CD4-positive, alpha-beta T cell treated with Interleukin-1 beta for 1 hour (primary cell): ENCODE measurements at places on chromosomes 5 and 9.
A peak's percentile ranks its signal among the peaks of the same experiment; 100 is the strongest.

DNA sequence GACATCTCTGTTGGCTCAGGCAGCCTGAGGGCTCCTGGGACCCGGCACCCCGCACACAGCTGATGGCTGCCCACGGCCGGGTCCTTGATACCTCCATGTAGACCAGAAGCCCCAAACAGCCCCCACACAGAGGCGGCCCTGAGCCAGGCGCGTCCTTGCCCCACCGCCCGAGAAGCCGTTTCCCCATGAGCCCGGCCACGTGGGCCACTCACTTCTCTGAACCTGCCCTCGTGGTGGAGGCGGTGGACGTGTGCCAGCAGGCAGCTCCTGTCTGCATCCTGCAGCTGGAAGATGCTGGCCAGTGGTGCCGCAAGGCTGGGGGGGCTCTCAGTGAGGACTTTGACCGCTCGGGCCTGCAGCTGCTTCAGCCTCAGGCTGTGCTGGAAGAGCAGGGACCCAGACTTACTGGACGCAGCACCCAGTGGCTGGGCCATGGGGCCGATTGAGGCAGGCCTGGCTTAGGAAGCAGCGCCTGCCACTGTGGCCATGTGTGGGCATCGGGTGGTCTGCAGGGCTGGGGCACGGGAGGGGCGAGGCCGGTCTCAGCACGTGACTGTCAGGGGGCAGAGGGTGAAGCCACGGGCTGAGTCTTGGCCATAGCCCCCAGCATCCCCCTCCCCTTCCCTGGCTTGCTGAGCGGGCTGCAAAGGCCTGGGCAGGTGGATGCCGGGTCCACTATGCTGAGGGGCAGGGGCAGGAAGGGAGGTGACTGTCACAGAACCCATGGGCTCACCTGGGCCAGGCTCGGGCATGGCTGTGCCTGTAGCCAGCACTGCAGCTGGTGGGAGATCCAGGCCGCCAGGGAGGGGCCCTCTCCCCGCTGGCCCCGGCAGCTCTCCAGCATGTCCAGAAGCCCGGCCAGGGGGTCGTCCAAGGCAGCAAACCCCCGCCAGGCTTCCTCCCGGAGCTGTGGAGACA, 50.0 kb downstream of the EXD3 start:
- no peak for DNase-seq

GRCh38 chr9:92771309-92771708, 6.7 kb upstream of the BICD2 start:
- no peak for DNase-seq

DNA sequence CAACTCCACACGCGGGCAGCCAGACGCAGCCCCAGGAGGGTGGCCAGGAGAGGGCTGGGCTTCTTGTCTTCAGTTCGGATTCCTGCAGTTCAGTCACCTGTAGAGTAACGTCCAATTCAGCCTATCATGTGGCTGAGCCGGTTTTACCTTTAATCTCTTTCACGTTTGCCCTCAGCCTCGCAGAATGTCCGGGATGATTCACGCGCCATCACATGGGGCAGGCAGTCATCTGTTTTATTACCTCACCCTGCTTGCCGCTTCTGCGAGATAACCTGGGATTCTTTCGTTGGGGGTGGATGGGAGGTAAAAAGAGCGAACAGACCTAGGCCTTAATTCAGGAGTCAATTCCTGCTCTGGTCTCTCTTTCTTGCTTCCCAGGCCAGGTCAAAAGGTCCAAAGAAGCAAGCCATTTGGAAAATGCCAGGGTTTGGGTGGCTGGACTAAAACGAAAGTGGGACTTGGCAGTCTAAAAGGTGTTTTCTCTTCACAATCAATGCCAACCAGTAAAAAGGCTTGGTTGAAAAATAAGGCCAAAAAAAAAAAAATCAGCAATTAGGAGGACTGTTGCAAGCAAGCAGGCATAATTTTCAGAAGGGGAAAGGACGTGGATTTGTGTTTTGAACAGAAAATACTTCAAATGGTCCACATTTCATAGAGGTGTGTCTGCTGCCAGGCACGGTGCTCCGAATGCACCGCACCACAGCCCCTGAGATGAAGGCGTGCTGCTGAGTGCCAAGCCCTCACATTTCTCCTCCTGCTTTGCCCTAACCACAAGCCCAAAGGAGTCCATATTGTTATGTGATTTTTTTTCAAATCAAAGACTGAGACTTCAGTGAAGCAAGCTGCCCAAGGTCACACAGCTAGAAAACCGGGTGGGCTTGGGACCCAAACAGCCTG, 2.8 kb upstream of the WWC1 start:
- DNase-seq = no peak

GRCh38 chr5:147216552-147217154, 18.2 kb upstream of the STK32A start:
- no peak for DNase-seq

- DNase-seq = no peak
These were observed 11.2 kb downstream of the SH3RF2 start for GRCh38 chr5:145947581-145947980.

GRCh38 chr5:175691761-175692160, 33.9 kb downstream of the HRH2 start:
- no peak for DNase-seq

DNA sequence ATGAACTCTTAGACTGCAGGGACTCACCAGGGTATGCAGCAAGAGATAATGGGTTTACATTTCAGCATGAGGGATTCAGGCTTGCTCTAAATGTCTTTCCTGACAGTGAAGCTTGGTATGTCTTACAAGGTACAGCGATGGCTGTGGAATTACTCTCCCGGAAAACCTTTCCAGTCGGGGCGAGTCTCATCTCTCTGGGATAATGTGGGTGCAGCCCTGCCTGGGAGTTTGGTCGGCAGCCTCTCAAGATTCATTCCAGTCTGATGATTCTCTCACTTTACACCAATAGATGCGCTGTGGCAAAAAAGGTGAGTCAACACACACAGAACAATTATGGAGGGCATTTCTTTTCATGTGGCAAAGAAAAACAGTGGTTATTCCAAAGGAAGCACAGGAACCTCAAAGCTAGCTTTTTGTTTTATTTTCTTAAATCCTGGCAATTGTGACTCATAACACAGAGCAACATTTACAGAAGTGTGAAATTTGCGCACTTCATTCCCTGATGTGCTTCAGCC, 190.3 kb downstream of the DCP2 start:
- DNase-seq = no peak

- no peak for DNase-seq
These were observed 41.2 kb upstream of the TRIO start for GRCh38 chr5:14101922-14102321.

DNA sequence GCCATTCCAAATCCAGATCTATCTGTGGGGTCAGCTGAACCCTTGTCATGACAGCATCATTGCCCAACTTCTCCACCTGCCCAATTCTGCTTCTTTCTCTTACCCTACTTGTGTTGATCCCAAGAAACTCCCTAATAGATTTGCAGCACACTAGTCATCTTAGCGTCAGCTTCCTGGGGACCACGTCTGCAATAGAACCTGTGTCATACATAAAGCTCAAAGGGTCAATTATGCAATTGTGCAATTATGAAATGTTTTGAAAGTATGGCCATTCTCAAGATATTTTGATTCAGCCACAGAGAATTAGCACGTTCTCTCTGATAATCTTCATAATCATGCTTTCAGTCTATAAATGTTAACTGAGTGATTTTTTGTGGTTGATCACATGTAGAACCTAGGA, 87.4 kb upstream of the PAPPA start:
- DNase-seq = no peak

- DNase-seq = no peak
These were observed 320.8 kb downstream of the CCDC171 start for GRCh38 chr9:15873573-15874177.

DNA sequence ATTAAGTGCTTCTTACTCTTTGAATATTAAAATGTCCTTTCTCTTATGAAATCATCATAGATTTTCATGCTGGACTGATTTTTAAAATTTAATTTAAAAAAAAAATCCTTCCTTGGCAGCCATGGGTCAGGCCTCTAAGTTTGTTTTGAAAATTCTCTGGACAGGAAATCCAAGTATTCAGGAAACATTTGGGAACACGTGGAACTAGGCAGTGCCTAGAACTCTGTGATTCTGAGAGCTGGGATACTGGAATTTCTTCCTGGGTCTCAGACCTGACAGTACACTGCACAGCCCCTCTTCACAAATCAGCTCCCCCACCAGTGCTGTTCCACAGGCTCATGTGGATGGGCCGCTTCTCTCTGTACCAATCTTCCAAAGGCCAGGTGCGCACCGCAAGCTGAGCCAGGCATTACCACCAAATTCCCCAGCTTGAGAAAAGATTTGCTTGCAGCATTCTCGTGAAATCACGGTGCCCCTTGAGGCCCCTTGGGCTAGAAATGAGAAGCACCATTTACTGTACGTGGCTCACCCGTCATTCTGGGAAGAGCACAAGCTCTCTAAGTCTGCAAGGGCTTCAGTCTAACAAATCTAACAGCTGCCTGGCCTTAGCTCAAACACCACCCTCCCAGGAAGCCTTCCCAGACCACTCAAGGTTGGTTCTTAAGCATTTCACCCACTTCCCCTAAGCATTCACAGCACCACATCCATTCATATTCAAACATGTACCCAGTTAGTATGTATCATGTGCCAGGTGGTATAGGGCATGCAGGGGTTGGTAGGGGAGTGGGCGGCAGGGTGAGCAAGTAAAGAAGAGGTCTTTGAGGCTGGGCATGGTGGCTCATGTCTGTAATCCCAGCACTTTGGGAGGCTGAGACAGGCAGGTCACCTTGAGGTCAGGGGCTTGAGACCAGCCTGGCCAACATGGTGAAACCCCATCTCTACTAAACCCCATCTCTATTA, 26.5 kb downstream of the B4GALT1 start:
- no peak for DNase-seq

GRCh38 chr9:113154946-113155345, 4.1 kb downstream of the SLC31A2 start:
- no peak for DNase-seq

DNA sequence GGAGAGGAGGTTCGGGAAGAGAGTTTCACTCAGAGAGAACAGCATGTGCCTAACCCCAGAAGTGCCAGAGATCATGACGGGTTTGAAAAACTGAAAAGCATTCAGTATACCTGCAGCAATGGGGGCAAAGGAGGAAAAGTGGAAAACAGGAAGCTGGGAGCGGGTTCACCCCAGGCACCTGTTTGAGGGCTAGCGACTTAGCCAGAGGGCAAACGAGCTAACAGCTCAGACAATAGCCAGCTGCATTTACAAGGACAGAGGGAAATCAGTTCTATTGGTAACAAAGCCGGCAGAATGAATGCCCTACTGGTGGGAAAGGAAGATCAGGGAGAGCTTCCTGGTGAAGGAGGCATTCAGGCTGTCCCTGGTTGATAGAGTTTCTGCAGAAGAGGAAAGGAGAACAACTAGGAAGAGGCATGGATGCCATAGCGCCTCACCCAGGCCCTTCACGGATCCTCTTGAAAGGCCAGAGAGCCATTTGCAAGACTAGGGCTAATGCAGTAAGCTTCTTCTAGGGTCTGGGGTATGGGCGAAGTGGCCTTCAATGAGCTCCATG, 141.7 kb upstream of the ADRA1B start:
- DNase-seq = no peak

GRCh38 chr5:154972476-154973080, 31.7 kb downstream of the MRPL22 start:
- no peak for DNase-seq

DNA sequence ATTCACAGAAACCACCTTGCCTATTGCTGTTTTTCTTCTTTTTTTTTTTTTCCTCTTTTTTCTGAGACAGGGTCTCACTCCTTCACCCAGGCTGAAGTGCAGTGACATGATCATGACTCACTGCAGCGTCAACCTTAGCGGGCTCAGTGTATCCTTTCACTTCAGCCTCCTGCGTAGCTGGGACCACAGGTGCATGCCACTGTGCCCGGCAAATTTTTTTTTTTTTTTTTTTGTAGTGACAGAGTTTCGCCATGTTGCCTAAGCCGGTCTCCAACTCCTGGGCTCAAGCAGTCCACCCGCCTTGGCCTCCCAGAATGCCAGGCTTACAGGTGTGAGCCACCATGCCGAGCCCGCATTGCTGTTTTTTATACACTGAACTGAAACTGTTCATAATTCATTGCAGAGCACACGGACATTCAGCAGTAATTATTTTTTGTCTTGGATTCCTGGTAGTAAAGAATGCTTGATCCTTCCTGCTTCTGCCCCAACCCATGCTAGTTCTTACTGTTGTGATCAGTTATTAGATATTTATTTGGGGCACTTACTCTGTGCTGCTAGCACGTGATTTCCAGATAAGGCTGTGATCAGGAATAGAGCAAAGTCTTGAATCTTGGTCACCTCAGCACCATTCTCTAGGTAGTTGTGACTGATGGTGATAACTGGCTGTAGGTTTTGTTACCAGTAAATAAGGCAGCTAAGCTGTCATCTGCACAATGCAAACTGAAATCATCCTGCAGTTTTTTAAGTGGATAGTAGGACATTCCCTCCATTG, 14.0 kb downstream of the MAP3K1 start:
- peak; percentile 62 for DNase-seq

DNA sequence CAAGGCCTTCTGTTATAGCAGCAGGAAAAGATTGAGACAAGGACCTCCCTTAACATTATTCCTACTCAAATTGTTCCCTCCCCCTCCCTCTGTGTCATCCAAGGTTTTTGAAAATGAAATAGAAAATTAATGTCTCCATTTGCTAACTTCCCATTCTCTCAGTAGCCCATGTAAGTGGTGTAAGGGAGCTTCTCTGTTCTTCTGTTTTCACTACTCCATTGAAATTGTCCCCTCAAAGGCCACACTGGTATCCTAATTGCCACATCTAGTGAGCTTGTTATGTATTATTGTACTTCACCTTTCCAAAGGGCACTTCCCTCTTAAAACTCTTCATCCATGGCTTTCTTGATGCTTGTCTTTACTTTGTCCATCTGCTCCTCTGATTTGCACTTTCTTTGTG, 131.2 kb upstream of the PIK3R1 start:
- DNase-seq = no peak

- no peak for DNase-seq
These were observed 22.2 kb downstream of the HMCN2 start for GRCh38 chr9:130287736-130288135.

- DNase-seq = no peak
These were observed 2.7 kb downstream of the MORN5 start for GRCh38 chr9:122162415-122162814.

DNA sequence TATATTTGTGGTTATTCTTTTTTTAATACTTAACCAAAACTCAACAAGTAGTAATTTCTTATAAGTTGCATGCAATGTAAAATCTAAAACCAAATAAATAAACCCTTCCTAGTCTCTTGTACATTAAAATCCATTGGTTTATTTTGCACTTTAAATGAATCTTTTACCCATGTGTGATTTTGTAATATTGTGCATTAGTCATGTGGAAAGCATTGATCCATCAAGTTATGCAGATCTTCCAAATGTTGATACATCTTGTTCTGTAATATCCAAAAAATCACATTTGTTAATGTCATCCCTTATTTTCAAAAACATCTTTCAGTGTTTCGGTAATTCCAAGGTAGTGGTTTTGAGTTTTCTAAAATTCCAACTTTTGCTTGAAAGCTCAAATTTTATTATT, 63.3 kb downstream of the CWC27 start:
- DNase-seq = no peak

GRCh38 chr9:8267636-8268035, 468.1 kb upstream of the DMAC1 start:
- no peak for DNase-seq

GRCh38 chr9:96344458-96345180, 38.9 kb downstream of the SLC35D2 start:
- no peak for DNase-seq

GRCh38 chr9:79012561-79012960, 559.2 kb upstream of the TLE4 start:
- DNase-seq = no peak
